NCI-H69 (cell line): ENCODE measurements at places on chromosomes 12 and 14.

GRCh38 chr12:53197011-53197640 is 9.9 kb downstream of the ITGB7 start:
- DNase-seq = no peak

DNA sequence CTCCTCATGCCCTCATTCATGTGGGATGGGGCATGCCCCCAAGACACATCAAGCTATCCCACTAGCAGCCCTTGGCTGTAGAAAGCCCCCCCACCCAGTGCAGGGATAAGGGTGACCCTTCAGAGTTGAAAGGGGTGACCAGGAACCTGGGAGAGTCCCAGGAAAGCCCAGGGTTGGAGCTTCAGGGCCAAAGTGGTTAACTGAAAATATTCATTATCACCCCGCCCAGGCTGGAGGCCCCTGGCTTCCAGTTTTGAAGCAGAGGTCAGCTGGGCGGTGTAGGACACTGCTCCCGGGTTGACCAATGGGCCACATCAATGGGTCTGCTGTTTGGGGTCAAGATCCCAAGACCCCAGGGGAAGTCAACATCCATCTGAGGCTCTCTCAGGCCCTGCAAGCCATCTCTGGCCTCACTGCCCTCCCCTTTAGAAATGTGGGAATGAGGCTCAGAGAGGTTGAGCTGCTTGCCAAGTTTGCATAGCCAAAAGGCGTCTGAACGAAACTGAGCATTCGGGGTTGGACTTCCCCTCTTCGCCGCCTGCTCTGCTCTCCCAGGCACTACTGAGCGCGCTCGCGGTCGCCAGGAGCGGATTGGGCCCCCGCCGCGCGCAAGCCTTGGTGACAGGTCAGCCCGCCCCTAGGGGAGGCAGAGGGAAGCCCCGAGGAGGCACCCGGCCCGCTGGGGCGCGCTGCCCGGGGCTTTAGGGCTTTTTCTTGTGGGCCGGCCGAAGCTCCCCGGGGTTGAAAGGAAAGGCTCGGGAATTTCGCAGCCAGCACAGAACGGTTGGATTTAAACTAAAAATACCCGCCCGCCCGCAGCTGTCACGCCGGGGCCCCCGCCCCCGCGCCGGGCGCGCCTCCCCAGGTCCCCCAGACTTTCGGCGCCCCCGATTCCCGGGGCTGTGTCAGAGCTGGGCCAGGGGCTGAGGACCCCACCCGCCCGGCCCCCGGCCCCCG is 576 bp downstream of the SYNE3 start:
- DNase-seq = peak; percentile 73

DNA sequence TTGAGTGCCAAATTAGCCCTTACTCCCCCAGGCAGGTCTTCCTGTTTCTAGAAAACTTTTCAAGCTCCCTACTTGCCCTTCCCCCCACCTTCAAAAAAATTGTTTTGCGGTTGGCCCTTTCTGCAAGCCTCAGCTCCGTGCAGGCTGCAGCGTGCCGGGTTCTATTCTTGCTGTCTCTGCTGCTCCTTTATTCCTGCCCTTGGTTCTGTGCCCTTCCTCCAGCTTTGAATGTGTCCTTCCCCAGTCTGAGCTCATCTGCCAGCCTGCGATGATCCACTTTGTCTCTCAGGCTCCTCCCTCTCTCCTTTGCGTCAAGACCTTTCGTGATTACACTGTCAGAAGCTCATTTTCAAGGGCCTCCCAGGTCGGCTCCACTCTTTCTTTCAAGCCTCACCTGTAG is 98.6 kb downstream of the IRF2BPL start:
- DNase-seq = no peak

DNA sequence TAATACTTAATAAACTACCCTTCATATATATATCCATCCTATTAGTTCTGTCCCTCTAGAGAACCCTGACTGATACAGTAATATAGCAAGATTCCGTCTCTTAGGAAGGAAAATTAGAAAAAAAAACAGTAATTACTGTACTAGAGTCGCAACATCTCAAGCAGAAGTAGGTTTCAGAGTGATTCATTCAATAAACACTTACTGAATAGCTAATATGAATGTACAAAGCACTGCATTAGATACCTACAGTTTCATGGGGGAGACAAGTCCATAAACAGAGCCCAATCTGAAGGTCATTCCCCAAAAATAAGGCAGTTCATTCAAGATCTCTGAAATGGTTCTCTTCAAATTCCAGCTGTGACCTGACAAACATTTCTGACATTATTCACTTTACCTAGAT is 9.9 kb downstream of the CERS5 start:
- no peak for DNase-seq

- no peak for DNase-seq
These were observed 2.3 kb downstream of the HMGA2 start for GRCh38 chr12:65826353-65827171.

- peak; percentile 45 for DNase-seq
These were observed 270.6 kb downstream of the NAV3 start for GRCh38 chr12:78101113-78101876.

GRCh38 chr12:110436231-110436630 is 13.9 kb downstream of the ARPC3 start:
- DNase-seq = no peak

GRCh38 chr14:61322011-61322798 is 826 bp downstream of the PRKCH start:
- peak; percentile 77 for DNase-seq

GRCh38 chr14:50926851-50927386 is 17.4 kb downstream of the PYGL start:
- DNase-seq = no peak

DNA sequence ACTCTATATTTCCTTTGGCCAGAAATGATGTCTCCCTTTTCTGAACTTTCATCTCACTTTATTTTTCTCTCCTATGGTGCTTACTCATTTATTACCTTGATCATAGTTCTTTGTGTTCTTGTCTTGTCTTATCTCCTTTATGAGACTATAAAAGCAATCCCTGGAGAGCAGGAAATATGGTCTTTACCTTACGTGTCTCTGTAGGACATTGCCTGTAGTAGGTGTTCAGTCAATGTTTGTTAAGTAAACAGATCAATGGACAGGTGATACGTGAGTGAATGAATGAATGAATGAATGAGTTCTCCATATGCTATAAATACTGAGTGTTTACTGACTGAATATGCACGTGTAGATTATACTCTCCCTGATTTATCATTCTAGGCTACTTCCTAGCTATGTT is 193.7 kb upstream of the HMGA2 start:
- no peak for DNase-seq

DNA sequence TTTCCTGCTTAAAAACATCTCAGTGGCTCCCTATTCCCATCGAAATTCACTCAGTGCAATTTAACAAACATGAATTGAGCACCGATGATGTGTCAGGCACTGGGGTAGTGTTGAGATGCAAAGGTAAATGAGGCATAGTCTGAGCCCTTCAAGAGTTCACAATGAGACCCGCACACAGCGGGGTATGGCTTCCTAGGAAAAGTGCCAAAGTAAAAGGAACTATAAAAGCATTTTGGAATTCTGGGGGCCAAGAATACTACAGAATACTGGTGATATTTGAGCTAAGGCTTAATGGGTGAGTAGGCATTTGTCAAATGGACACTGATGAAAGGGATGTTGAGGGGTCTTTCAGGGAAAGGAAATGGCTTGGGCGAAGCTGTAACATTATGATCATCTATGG is 315.4 kb downstream of the DPF3 start:
- DNase-seq = no peak

DNA sequence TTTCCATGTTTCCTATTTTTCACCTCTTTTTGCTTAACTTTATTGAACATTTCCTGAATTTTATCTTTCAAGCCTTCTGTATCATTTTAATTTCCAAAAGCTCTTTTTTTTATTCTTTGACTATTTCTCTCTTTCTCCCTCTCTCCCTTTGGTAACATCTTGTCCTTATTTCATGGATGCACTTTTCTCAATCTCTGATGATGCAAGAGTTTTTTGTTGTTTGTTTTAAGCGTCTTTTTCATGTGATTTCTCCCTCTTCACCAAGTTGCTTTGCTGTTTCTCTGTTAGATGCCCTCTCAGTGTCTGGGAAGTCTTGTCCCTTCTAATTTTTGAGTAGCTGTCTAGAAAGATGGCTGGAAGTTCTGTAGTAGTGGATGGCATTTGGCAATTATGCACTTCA is 62.6 kb downstream of the ANO6 start:
- no peak for DNase-seq

GRCh38 chr14:79834868-79835267 is 376.4 kb downstream of the DIO2 start:
- DNase-seq = peak; percentile 52

GRCh38 chr14:23432946-23433345 is 2.5 kb downstream of the MYH7 start:
- DNase-seq = no peak

- no peak for DNase-seq
These were observed 37.2 kb downstream of the ATP2B1 start for GRCh38 chr12:89671469-89671868.

GRCh38 chr14:68722968-68723566 is 69.8 kb downstream of the ZFP36L1 start:
- DNase-seq = no peak

DNA sequence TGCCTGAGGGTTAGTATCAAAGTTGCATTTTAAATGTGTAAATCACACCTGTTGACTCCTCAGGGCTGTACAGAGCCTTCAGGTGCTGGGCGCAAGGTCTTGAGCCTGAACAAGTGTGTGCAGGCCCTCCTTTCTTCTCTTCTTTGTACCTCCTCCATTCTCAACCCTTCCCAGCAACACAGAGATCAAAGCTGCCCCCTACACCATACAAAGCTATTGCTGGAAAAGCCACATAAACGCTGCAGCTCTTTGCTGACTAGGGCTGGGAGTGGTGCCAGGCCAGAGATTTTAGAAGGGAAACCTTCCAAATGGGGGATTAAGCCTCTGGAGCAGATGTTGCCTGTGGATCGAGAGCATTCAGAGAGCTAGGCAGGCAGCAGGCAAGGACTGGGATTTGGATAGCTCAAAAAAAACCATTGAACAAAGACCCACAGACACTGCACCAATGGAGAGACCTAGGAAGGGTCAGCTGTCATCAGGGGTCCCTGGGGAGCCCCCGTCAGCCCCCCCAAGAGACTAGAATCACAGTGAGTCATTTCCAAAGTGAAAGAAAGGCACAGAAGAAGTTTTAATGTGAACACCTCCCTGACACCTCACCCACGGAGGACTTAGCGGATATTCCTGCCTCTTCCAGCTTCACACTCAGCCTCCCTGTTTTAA is 18.2 kb upstream of the SUSD6 start:
- DNase-seq = peak; percentile 60

DNA sequence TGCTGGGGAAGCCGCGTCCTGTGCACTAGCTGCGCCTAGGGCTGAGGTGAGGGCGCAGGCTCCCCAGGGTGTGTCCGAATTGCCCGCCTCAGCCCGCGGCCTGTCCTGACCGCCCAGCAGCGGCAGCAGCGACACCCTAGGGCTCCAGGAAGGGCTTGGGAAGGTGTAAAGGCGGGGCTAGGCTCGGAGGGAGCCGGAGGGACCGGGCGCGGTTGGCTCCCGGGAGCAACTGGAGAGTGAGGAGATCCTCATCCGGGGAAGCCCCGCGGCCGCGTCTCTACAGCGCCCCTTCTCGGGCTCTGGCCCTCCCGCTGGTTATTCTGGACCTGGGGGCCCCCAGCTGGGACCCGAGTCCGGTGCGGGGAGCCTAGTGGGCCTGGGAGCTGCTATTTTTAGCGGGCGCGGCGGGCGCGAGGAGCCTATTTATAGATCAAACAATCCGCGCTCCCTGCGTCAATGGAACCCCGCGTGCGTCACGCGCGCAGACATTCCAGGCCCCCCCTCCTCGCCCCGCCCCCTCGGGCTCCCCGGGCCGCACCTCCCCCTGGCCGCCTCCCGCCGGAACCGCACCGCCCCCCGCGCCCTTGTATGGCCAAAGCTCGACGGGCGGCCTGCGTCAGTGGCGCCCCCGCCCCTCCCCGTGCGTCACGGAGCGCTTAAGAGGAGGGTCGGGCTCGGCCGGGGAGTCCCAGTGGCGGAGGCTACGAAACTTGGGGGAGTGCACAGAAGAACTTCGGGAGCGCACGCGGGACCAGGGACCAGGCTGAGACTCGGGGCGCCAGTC is at the start of gene NR4A1:
NR4A1 (plus strand) TSS at position 685 of the 784 bp plus-strand sequence. CDS start 2,887 bp downstream, outside the sequence.
- peak; percentile 97 for DNase-seq

DNA sequence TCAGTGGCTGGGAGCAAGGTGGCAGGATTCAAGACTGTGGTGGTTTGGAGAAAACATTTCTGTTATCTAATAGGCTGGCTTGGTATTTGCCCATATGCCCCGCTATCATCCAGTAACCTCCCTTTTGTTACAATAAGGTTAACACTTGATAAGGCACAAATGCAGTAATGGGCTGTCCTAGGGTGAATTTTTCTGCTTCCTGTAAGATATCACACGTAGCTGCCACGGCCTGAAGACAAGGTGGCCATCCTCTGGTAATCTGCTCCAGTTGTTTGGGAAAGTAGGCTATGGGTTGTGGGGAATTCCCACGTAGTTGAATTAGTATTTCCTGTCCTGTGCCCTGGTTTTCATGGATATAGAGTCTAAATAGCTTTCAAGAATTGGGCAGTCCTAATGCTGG is 23.1 kb downstream of the ANG start:
- DNase-seq = no peak

- DNase-seq = peak; percentile 46
These were observed 1.9 kb downstream of the TMEM263 start for GRCh38 chr12:106957583-106957982.

DNA sequence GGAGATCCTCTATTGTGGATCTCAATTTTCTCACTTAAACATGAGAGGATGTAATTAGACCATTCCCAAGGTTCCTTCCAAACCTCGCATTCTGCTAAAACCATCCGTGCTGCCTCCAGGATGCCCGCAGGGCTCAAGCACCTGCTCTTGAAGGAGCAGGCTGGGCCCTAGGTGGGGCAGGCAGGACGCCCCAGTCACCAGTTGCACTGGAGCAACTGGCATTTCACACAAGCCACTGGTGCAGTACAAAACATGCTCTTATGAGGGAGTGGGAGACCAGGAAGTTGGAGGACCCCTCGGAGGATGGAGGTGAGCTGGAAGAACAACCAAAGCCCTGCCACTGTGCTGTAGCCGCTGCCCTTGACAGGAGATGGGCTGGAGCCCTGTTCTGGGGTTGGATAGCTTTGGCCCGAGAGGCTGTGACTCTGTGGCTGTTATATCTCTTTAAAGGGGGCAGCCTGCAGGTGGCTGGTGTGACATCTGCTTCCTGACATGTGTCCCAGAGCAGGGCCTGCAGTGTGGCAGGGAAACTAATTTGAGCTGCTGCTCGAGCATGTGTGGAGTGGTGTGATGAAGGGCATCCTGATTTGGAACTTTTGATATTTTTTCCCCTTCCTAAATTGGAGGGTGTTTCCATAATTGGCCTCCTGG is 122.2 kb downstream of the CRACR2A start:
- DNase-seq = no peak

- DNase-seq = no peak
These were observed 104.9 kb upstream of the NOVA1 start for GRCh38 chr14:26702721-26703230.

DNA sequence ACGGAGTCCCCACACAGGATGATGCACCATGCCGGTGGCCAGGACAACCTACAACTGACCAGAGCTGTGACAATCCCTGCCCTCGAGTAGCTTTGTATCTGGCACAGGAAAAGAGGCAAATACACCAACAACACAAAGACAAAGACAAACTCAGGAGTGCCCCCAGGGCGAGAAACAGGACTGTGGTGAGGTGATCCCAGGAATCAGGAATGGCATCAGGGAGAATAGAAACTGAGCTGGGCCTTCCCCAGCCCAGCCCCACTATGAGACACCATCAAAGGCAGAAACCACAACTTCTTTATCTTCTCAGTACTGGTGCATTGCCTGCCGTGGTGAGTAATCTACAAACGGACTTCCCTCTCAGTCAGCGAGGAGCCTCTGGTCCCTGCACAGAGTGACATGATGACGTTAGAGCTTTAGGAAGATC is 157.7 kb downstream of the TTC7B start:
- no peak for DNase-seq

- DNase-seq = no peak
These were observed 22.3 kb upstream of the PLXNC1 start for GRCh38 chr12:94126067-94126466.
